Epithelial cell of prostate (primary cell): ENCODE measurements at places on chromosomes 13 and 19.

- DNase-seq: no peak
Observed at GRCh38 chr13:21542563-21542962, 61.4 kb downstream of the MICU2 start.

GRCh38 chr19:34573226-34573864 lies 91.8 kb downstream of the WTIP start:
- no peak for DNase-seq

GRCh38 chr13:90445179-90445578 lies 902.3 kb upstream of the MIR17HG start:
- peak; percentile 14 for DNase-seq

DNA sequence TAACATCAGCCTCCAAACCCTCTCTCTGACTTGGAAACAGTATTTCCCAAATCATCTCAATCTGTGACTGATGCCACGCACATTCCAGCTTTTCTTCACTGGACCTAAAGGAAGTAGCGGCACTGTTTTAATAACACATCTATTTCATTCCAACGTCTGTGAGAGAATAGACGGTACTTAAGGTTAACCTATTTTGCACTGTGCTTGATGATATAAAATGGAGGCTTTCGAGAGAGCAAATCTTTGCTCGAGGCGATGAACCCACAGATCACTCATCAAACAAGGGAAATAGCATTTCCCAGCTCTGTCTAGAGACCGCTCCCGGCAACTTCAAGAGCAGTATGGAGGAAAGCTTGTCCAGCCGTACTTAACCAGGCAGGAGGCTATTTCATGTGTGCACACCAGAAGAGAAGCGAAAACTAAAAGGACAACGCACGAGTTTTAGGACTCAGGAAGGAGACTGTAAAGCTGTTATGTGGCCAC lies 2.9 kb downstream of the UBL3 start:
- no peak for DNase-seq

DNA sequence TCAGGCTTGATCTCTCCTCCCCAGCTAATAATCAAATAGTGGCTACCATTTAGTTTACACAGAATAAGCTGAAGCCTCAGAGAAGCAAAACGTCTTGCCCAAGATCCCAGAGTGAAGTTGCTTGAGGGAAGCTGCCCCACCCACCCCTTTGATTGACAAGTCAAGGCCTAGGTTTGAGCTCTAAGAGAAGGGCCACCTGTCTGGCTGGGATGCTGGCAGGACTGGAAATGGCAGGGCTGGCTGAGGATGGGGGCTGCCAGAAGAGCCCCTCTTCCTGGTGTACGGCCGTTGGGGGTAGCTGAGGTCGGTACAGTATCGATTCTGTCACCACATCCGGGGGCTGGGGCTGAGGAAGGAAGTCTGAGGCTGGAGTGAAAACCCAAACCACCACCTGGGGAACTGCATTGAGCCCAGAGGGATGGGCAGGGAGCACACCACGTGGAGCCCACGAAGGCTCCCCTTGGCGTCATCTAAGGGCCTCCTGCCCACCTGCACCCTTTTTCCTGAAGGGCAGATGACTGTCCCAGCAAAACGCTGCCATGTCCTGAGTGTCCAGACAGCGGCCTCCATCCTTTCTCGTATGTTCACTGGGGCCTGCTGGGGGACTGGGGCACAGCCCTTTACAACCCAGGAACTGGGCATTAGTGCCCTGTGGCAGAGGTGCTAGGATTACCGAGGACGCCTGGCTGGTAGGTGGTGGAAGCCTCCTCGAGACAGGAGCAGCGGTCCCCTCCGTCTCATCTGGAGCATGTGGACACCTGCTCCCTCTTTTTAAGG lies 1.4 kb upstream of the PRKD2 start:
- no peak for DNase-seq

DNA sequence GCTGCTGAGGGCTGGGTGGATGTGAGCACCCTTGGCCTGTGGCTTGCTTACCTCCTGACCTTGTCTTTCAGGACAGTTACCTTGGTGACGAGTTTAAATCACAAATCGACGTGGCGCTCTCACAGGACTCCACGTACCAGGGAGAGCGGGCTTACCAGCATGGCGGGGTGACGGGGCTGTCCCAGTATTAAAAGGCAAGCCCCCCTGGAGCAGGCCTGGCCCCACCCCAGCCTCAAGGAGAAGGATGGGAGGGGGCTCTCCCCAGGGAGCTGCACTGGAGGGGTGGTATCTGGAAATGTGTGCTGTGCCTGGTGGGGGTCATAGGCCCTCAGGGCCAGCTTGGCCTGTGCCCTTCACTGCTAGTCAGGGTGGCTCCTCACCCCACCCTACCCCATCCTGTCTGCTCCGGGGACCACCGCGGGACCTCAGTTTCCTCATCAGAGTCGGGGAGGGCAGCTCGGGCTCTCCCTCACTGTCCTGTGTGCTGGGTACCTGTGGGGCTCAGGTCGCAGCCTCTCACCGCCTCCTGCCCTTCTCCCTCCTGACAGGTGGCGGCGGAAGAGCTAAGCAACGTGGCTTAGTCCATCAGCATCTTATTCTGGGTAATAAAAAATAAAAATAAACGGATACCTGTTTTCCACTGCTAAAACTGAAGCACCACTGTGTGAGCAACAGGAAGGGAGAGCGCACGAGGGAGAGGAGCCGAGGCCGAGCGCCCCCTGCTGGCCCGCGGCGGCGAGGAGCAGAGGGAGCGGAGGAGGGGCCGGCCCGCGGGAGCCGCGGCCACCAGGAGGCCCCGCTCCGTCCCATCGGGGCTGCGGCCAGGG lies 29.8 kb downstream of the CERS1 start:
- DNase-seq: no peak

DNA sequence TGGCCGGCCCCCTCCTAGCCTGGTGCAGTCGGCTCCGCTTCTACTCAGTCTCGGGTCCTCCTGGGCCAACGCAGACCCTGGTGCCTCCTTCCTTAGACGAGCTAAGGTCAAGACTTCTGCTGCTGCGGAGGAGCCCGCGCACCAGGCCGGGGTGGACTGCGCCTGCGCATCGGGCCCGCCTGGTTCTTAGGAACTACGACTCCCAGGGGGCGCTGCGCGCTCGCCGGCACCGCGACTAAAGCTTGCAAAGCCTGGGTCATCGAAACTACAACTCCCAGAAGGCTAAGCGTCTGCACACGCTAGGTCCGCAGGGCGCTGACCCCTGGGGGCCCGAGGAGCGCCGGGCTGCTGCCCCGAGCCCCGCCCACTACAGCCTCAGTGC lies at the start of gene ZNF835:
ZNF835 (minus strand) TSS at position 145 of the 382 bp plus-strand sequence. CDS start 6,559 bp downstream, outside the sequence.
- DNase-seq: no peak

DNA sequence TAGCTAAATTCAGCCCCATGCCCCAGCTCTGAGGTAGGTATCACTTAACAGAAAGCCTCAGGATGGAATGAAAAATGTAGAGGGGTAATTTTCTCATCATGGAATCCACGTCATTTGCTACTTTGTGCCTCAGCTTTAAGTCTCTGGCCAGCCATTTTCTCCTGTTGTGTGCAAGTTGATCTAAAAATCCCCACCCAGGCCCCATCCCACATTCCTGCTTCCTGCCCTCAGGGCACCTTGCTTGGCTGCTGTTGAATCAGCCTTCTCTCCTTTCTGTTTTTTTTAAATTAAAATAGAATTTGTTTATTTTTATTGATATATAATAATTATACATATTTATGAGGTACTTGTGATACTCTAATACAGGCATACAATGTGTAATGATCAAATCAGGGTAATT lies 179.9 kb upstream of the TSHZ3 start:
- no peak for DNase-seq

GRCh38 chr13:107043021-107043956 lies 475.4 kb upstream of the ARGLU1 start:
- no peak for DNase-seq

DNA sequence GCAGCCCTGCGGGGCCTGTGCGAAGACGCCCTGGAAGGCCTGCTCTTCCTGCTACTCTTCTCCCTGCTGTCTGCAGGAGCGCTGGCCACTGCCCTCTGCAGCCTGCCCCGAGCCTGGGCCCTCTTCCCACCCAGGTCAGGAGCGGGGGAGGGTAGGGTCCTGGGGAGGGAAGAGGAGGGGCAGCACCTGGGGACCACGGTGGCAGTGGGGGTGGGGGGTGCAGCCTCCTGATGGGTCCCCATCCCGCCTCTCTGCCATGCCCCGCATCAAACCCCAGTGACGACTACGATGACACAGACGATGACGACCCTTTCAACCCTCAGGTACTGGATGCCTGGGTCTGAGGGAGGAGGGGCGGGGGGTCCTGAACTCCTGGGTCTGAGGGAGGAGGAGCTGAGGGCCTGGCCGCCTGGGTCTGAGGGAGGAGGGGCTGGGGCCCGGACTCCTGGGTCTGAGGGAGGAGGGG lies 13.4 kb upstream of the LENG8 start:
- DNase-seq: no peak

DNA sequence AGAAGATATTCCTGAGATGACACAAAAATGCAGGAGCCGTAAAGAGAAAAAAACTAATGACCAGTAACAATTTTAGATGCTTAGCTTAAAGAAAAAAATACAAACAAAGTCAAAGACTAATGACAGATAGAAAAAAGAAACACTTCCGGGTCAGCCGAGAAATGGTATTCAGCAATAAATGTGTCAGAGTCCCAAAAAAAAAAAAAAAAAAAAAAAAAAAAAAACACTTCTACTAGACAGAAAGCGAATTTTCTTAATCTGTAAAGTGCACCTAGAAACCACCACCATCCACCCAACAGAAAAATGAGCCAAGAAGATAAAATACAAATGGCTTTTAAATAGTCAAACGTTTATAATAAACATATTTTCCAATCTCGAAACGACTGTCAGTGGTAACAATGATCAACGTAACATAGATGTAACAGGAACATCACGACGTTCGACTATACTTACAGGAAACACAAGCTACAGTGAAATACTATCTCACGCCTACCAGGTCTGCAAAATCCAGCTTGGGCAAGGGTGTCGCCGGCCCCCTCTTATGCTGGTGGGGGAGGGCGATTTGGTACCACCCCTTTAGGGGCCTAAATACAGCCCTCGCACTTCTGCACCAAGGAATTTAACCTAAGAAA lies 10.6 kb downstream of the ABHD17A start:
- no peak for DNase-seq

DNA sequence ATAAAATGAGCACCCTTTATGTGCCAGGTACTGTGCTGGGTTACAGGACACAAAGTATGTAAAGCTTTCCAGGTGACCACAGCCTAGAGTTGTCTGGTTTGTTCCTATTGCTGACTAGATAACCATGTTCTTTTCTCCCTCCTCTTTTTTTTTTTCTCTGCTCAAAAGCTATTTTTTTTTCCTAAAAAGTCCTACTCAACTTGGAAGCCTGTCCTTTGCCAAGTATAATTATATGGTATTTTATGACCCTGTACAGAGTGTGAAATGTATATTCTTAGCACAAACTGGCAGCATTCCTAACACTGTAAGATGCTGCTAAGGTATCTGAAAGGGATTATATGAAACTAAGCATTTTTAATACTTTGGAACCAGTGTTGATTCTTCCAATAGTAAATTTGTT lies 171.0 kb downstream of the GPC6 start:
- no peak for DNase-seq

DNA sequence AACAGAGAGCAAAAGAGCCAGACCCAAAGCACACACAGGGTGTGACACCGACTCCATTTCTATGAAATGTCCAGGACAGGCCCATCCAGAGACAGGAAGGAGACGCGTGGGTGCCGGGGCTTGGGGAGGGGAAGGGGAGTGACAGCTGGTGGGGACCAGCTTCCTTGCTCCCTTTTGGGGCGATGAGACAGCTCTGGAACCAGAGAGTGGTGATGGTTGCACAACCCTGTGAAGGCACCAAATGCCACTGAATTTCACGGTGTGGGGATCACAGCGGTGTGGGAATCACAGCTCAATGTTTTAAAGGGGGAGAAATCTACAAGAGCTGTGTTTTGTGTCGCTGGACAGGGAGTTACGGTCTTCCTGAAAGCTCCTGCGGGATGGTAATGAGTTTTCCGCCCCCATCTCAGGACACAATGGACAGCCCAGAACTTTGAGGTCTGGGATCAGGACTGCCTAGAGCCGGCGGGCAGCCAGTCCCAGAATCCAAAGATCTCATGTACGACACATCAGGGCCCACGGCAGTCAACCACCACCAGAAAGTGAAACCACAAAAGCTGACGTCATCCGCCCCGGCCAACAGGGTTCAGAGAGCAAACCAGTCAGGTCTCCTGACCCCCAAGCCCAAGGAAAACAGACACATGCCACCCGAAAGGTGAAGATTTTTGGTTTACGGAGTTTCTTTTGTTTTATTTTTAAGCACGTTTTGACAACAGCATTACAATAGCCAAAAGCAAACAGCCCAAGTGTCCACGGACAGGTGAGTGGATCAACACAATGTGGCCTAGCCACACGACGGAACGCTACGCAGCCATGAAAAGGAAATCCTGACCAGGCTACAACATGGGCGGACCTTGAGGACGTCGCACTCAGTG lies 7.3 kb downstream of the SGTA start:
- no peak for DNase-seq

GRCh38 chr19:56942756-56943155 lies 102.2 kb upstream of the PEG3 start:
- DNase-seq: no peak

DNA sequence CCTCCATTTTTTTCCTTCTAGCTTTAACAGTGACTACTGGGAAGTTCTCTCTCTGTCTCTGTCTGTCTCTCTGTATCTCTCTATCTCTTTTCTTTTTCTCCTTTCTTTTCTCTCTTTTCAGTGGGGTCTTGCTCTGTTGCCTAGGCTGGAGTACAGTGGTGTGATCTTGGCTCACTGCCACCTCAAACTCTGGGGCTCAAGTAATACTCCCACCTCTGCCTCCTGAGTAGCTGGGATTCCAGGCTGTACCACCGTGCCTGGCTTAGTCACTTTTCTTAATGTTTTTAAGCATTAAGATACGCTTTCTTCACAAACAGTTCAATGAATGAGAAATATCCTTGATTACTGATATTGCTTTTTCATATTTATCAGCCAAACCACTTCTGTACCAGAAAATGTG lies 13.1 kb downstream of the PCCA start:
- no peak for DNase-seq

GRCh38 chr13:75550159-75550567 lies 572 bp downstream of the UCHL3 start:
- peak; percentile 45 for DNase-seq

GRCh38 chr19:32302778-32303177 lies 42.6 kb upstream of the ZNF507 start:
- no peak for DNase-seq

DNA sequence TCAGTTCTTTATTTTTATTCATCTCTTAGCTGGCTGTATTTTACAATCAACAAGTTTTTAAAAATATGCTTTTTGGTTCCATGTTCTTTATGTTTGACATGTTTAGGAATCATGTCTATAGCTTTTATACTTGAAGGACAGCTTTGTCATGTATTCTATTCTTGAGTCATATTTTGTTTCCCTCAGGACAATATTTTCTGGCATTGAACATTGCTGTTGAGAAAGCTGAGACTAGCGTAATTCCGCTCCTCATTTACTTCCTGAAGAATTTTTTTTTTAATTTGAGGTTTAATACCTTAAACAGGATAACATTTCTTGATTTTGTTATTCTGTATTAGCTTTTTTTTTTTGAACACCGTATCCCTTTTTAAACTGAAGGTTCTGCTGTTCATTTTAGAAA lies 53.2 kb downstream of the RB1 start:
- DNase-seq: no peak
